ENCODE measurements at places on chromosomes 5 and 9.

- DNase-seq = peak; percentile 80
These were observed 52.4 kb downstream of the AHRR start for GRCh38 chr5:373710-374602.

GRCh38 chr9:111805830-111806241 lies 11.1 kb upstream of the SHOC1 start:
- DNase-seq = peak; percentile 30

GRCh38 chr9:105245891-105246161 lies 1.4 kb downstream of the SLC44A1 start:
- no peak for DNase-seq

GRCh38 chr5:80442742-80443141 lies 34.9 kb downstream of the ZFYVE16 start:
- no peak for DNase-seq

GRCh38 chr5:145958436-145958835 lies 22.1 kb downstream of the SH3RF2 start:
- DNase-seq = no peak

- peak; percentile 83 for DNase-seq
These were observed 591.5 kb downstream of the RAB3C start for GRCh38 chr5:59174248-59174844.

- no peak for DNase-seq
These were observed 44.8 kb downstream of the CDK7 start for GRCh38 chr5:69279517-69279916.

GRCh38 chr5:57325678-57326397 lies 152.0 kb downstream of the GPBP1 start:
- DNase-seq = peak; percentile 65

- DNase-seq = no peak
These were observed 126.6 kb upstream of the TYRP1 start for GRCh38 chr9:12566404-12567090.

DNA sequence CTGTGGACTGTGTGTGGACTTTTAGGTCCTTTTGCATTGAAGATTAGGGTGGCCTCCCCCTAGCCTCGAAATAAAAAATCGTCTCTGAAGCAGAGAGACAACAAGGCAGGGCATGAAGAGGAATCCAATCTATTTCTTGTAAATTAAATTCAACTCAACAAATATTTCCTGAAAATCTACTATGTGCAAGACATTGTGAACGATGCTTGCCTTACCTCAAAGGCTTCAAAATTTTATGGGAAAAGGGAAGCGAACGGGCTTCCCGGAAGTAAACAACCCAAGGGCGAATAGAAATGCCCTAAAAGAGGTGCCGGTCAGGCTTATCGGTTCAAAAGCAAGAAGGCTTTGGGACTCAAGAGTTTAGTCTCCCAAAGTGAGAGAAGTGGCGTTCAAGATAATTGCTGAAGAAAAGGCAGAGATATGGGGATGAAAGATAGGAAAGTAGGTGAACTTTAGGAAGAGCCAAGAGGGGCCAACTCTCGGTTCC lies 525 bp downstream of the KIF24 start:
- no peak for DNase-seq

DNA sequence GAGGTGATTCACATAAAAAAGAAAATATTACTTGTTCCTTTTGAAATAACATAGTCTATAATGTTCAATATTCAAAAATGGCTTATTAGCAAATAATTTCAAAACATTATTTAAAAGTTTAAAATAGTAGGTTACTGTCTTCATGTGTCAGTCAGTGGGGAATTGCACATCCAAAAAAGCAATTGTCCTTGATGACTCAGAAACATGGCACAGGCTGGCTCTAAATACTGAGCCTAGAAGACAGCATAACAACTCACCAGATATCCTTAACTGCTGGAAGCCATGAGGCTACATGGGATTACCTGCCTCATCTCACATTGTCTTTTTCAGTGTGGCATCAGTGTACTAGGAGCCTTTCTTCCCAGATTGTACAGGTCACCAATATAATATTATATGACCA lies 439.5 kb upstream of the RGMB start:
- DNase-seq = no peak

- DNase-seq = no peak
These were observed 94.3 kb upstream of the LRRTM2 start for GRCh38 chr5:138969323-138970002.

DNA sequence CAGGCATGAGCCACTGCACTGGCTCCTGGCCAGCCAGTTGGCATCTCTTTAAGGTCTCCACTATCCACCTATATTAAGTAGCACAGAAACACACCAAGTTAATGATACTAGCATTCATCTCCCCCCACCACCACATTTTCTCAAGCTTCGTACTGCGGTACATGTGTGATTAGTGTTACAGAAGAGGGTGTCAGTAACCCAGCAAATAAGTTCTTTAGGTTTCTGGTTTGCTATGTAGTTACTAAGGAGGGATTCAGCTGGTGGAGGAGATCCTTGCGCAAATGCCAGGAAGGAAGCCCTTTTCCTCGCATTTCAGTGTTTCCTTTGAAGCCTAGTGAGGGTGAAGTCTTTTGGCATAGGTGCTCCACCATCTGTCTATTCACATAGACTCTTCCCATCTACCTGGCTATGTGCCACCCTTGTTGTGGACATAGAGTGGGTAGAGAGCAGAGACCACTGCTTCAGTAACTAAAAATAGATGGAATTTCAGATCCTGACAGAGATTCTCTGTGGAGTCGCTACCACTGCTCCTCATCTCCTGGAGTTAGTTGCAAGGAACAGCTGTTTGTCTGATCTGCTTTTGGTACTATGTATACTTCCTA lies 16.7 kb downstream of the UBE2D2 start:
- DNase-seq = no peak

DNA sequence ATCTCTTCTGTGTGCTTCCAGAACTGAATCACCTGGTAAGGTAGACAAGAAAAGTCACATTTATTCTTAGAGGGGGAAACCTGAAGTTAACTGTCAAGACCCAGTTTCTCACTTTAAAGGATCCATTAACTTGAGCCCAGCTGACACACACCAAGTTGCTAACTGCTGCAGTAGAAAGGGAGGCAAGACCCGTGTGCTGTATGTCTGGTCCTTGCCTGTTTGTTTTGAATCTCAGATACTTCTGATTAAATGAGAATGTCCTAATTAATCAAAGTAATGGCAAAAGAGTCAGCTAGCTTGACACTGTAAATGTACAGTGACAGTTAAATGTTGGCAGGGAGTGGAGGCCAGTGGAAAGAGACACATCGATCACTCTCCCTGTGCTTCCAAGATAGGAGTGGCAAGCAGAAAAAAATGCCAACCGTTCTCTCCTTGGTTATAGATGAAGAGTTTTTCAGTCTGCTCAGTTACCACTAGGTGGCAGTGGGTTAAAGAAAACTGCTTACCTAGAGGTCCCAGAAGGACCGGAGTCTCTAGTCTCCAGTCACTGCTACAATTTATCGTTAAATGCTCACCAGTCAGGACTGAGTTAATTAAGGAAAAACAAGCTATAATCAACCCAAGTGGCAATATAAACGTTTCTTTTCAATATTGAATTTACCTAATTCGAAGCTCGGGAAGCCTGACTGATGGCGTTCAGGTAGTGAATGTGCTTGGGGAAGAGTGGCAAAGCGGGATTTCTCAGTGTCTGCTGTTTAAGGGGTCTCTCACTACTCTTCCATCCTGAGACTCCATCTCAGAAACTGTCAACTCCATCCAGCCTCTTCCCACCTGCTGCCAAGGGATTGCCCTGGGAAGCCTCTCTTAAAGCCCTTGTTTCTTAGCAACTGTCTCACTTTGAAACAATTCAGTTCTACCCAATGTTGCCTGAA lies 18.4 kb downstream of the LSM11 start:
- DNase-seq = peak; percentile 71

- DNase-seq = peak; percentile 39
These were observed 5.1 kb downstream of the RNF14 start for GRCh38 chr5:141973871-141974595.

GRCh38 chr9:81716409-81716808 lies 27.1 kb upstream of the TLE1 start:
- peak; percentile 52 for DNase-seq

GRCh38 chr5:165015126-165015525 lies 1509.7 kb downstream of the MAT2B start:
- no peak for DNase-seq

GRCh38 chr9:114460513-114461199 lies 44.6 kb downstream of the WHRN start:
- DNase-seq = no peak

GRCh38 chr9:85185486-85186217 lies 516.1 kb downstream of the NTRK2 start:
- DNase-seq = no peak

- no peak for DNase-seq
These were observed 37.4 kb downstream of the PRRT1B start for GRCh38 chr9:131582466-131583336.

DNA sequence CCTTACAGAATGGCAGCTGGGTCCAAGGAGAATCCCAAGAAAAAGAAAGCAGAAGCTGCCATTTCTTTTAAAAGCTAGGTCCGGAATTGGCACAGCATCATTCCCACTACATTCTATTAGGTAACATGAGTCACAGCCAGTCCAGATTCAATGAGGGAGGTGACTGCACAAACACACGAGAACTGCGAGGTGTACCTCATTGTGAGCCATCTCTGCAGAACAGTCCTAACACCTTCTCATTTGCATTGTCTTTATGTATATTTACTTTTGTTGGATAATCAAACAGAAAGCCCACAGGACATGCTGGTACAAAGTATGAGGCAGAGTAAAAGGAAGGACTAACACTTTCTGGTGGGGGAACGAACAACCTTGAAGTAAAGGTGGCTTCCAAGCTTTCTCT lies 14.6 kb upstream of the HABP4 start:
- no peak for DNase-seq
